ENCODE measurements at places on chromosomes 12 and 14. TPM values are rescaled to one million over a fixed set of nuclear protein-coding genes. Genes with fewer than 3 reads are reported as not detected.
A peak's percentile ranks its signal among the peaks of the same experiment; 100 is the strongest.

DNA sequence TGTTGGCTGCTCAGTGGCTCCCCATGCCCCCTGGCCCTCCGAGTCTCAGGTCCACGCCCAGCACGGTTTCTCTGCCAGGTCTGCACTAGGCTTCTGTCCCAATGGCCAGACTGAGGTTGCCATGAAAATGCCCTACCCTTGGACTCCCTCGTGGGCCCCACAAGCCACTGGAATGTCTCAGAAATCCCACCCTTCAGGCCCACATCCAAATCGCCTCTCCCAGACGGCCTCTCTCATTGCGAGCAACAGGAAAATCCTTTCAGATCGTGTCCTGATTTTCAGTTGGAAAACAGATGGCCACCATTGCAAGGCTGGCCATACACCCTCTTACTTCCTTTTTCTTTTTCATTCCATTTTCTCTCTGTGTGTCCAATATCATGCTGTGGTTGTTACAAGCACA, 77.3 kb downstream of the IRF2BPL start:
- DNase-seq, result peak; percentile 16

- DNase-seq, result no peak
These were observed 22.2 kb upstream of the CCND2 start for GRCh38 chr12:4251216-4251891.

DNA sequence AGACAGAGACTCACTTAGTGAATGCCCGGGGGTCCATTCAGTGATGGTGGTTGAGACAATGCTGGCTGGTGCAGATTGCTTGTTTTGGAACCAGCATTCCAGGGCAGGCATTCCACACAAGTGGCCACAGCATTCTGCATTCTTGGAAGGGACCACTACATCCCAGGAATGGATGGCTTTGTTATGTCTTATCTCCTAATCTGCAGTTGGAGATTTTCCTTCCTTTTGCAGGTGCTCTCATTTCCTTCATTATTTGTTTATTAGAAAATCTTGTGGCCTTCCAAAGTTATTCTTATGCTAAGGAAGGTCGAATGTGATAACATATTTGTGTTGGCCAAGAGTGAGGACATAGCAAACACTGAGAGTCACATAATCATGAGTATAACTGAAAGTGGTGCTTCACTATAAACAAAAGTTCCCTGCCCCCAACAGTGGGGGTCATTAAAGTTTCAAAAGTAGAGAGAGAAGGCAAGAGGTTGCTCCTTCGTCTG, 66.0 kb downstream of the BMP4 start:
- DNase-seq, result peak; percentile 96

- DNase-seq, result no peak
These were observed 25.0 kb downstream of the VCPKMT start for GRCh38 chr14:50091240-50091913.

GRCh38 chr12:108822497-108823205, 34.7 kb downstream of the SSH1 start:
- peak; percentile 65 for DNase-seq

- DNase-seq, result peak; percentile 29
These were observed 123.2 kb downstream of the GPR135 start for GRCh38 chr14:59341858-59342477.

DNA sequence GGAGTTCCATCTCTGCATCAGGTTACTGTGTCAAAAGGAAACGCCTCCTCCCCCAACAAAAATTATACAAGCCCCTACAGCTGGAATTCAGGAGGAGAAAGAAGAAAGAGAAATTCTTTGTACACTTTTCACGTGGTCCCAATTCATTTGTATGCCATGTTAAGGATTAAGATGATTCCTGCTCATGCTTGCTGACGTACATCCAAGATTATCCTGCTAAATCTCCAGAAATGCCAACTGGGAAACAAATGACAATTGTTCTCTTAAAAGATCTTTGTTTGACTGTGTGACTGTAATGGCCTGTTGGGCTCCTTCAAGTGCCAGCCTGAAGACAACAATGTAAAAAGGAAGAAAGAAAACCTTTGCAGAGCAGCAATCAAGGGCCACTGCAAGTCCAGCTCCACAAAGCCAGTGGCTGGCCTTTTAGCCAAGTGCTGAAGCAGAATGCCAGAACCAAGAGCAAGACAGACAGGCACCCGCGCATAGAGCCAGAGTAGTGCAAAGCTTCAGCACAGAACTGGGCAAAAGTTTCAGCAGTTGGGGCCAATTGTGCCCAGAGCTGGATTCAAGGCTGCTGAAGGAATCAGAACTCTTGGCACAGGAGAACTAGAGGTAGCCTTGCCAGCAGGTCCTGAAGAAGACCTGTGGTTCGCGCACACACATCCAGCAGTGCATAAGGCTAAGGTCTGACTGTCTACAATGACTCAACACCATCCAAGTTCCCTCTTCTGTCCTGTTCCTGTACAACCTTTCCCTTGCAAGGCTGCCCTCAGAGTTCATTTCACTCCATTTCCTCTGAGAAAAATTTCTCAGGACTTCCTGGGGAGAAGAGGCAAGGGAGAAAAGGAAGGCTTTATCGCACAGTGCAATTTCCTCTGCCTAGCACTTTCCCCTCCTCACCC, 209.7 kb upstream of the BMP4 start:
- DNase-seq, result peak; percentile 39

DNA sequence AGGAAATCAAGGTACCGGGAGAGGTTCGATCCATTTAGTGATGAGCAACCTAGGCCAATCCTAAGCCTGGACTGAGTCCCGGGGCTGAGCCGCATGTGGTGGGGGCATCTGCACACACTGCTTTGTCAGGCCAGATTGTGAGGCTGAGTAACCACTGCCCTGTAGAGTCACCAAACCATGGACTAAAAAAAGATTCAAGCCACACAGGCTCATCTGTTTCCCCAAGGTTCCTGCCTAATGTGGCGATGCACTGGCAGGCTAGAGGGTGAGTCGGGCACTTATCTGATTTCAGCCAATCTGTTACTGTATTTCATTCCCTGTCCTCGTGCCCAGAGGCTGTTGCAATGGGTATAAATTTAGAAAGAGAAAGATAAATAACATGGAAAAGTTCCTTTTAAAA, 140.8 kb downstream of the TTC7B start:
- no peak for DNase-seq

DNA sequence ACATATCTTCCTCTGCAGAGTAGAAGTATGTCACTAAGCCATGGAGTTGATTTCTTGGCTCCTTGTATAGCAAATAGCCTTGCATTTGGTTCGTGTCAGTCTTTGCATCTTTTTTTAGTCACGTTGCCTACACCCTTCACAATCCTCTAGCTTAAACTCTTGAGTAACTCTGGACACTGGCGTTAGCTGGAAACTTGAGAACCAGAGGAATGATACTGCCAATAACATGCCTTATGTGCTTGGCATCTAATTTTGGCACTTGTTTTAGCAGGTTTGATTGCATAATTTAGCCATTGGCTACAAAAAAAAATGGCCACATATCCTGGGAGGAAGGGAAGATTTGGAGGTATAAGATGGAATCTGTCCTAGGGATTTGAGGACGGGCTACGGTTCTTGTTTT, 136.2 kb downstream of the ETV6 start:
- no peak for DNase-seq

GRCh38 chr12:131379738-131380137, 331.2 kb upstream of the SFSWAP start:
- no peak for DNase-seq

DNA sequence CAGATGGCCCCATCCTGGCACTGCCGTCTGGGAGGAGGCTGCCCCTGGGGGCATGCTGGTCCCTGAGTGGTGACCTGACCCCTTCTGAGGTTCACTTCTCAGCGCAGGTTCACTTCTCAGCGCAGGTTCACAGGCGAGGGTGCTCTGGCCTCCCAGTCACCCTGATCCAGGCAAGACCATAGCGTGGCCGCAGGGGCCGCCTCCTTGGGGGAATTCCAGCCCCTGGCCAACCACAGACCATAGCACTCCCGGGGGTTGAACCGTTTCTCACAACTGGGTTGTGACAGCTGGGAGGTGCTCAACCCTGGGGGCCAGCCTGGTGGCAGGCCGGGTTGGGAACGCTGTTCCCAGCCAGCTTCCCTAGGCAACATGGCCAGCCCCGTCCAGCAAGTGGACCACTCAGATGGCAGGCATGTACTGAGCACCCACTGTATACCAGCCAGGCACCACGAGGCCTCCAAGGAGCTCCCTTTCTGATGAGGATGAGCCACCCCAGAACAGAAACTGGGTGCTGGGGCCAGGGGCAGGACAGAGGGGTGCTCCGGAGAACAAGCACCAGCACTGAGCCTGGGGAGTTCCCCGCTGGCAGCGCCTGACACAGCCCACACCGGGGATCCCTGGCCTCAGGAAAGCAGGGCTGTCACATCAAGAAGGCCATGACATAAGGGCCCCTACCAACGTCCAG, 28.3 kb upstream of the ZFP36L1 start:
- DNase-seq, result no peak

GRCh38 chr12:78290606-78291345, 460.1 kb downstream of the NAV3 start:
- no peak for DNase-seq

DNA sequence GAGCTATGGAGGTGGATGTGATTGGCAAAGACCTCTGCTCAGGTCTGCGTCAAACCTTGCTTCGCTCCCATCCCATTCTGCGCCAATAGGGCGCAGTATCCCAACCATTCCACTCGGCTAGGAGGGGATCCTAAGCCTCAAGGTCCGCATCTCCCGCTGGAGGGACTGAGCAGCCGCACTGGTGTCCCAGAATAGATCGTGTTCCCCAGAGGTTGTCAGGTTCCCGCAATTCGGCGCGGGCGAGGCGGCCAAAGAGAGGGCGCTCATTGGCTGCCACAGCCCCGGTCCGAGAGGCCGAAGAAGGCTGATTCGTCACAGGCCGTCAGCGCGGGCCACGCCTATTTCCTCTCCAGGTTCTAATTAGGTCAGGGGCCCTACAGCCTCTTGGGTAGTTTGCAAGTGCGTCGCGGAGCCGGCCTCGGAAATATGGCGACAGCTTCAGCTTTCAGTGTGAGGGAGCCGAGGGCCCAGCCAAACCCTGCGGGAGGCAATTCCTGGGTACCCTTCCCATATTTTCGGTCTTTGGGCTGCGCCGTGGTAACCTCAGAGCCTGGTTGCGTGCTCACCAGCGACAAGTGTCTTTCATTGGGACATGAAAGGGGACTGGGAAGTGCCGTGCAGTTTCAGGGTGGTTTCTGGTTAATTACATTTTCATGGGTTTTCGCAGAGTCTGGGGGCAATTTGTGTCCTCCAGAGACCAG, 5.0 kb downstream of the OR10AD1 start:
- DNase-seq, result peak; percentile 95

DNA sequence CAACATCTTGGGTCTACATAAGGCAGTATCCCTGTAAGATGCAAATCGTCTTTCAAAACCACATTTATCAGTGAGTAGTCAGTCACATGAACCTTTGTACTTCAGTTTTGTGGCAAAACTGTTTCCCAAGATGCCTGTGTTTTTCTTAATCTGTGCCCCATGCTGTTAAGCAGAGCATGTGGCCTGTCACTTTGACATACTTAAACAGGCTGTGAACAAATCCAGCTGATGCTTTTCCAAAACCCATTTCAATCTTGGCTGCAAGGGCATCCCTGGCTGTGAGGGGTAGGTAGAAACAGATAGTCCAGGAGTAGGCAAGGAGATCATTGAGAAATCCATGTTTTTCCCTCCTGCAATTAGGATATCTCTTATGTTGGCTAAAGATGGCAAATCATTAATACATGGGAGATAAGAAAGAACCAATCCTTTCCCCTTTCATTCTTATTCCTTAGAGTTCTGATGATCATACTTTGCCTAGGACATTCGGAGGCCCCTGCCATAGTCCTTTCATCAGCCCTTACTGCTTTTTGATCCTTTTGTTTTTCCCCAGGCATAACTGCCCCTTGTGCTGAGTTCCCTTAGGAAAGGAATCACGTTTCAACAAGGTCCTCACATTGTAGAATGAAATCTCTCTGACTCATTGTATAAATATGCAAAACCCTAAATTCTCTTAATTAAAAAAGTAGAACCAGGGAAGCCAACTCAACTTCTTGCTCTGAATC, 121.1 kb upstream of the EEA1 start:
- DNase-seq, result peak; percentile 49

- DNase-seq, result no peak
These were observed 12.3 kb upstream of the RPS6KL1 start for GRCh38 chr14:74935360-74935680.

DNA sequence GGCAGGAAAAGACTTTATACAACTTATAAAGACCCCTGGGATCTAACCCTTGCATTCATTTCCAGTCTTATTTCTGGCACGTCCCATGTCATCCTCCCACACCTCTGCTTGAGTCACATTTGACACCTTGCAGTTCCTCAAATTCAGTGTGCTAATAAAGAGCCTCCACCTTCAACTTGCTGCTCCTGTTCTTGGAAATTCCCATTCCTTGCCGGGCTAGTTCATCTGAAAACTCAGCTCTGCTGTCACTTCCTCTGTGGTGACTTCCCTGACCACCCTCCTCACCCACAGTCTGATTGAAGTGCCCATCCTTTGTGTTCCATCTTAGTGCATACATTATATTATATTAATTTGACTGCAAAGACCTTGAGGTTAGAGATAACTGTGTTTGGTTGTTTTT, 37.4 kb upstream of the PSMA6 start:
- DNase-seq, result no peak

- DNase-seq, result no peak
These were observed 24.7 kb downstream of the OR4N2 start for GRCh38 chr14:19828314-19828713.

The THAP2 gene
- 3.8 TPM for total RNA-seq

The DLST gene
- 58.0 TPM for total RNA-seq

The CLEC4C gene
- not detected for total RNA-seq

The PALS1 gene
- total RNA-seq, result 34.2 TPM

The TXNDC16 gene
- 3.4 TPM for total RNA-seq

The LUM gene
- under 0.01 TPM for total RNA-seq
